Ovary (tissue), 10 donors: ENCODE measurements at places on chromosomes 5 and 9.

DNA sequence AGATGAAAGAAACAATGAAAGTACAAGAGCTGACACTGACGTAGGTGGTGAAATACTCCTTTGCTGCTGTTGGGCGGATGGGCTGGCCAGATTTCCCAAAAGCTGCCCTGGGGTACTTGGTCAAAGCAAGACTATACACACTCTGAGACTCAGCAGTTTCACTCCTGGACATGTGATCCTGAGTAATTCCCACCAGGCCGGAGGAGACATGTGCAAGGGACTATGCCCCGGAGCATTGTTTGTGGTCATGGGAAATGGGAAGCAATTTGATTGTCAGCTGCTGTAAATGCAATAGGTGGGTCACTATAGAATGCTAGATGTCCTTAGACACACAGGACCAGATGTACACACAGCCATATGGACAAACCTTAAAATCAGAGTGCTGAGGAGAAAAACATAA, 116.1 kb downstream of the DCP2 start:
- no peak for DNase-seq

GRCh38 chr9:8361364-8361763, 561.8 kb upstream of the DMAC1 start:
- DNase-seq: no peak

DNA sequence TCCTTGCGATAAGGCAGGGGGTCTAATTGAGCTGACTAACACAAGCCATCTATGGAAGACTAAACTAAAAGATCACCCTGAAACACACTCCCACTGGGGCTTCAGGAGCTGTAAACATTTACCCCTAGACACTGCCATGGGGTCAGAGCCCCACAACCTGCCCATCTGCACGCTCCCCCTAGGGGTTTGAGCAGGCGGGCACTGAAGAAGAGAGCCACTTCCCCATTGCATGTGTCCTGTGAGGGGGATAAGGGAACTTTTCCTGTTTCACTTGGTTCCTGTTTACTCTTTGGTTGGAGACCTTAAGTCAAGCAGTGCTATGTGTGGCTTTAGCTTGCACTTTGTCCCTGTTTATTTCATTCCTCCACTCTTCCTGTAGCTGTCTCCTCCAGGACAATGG, 1929.5 kb upstream of the CDH9 start:
- no peak for DNase-seq

- DNase-seq: no peak
Observed at GRCh38 chr5:170312666-170313065, 15.1 kb upstream of the LCP2 start.

- DNase-seq: no peak
Observed at GRCh38 chr9:113660196-113660595, 196.7 kb downstream of the RGS3 start.

GRCh38 chr5:180455872-180456271, 38.3 kb upstream of the CNOT6 start:
- DNase-seq: no peak

- no peak for DNase-seq
Observed at GRCh38 chr9:71790296-71790695, 22.0 kb upstream of the CEMIP2 start.

GRCh38 chr5:27908341-27908740, 870.0 kb upstream of the CDH9 start:
- no peak for DNase-seq
